ENCODE measurements at places on chromosomes 6 and 20.

DNA sequence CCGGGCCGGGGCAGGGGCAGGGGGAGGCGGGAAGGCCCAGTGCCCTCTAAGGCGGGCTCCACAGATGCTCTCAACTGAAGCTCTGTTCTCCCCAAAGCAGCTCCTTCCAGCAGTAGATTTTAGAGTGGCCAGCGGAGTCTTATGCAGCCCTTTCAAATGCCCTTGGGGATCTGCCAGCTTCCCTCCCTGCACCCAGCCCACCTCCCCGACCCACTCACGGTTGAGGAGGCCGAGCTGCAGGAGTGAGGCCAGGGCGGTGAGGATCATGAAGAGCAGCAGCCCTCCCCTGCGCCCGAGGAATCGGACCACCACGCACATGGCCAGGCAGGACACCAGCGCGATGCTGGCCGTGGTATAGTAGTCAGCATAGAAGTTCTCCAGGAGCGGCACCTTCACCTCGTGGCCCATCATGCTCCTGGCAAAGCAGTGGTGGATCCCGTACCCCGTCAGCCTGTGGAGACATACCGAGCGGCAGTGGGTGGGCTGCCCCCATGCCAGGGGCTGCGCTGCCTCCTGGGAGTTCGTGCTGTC, 28.0 kb downstream of the PSMG4 start:
- no peak for DNase-seq

DNA sequence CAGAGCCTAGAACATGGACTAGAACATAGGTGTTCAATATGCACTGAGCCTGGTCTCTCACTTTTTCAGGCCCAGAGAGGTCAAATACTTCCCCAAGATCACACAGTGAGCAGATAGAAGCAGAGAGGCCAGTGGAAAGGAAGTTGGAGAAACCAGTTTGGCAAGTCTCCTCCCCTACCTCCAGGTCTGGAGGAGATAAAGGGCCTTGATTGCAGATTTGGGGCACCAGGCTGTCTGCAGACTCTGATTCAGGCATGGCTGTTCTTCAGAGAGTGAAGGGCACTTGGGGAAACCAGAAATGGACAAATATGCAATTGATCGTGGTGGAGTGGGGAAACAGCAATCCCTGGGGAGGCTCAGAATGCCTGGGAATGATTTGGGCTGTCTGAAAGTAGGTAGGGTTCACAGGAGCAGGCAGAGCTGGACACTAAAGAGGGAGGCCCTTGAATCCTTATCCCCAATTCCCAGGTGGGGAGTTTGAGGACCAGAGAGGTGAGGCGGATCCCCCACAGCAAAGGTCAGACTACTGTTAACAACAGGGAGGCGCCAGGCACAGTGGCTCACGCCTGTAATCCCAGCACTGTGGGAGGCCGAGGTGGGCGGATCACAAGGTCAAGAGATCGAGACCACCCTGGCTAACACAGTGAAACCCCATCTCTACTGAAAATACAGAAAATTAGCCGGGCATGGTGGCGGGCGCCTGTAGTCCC, 2.3 kb downstream of the PEDS1 start:
- no peak for DNase-seq

DNA sequence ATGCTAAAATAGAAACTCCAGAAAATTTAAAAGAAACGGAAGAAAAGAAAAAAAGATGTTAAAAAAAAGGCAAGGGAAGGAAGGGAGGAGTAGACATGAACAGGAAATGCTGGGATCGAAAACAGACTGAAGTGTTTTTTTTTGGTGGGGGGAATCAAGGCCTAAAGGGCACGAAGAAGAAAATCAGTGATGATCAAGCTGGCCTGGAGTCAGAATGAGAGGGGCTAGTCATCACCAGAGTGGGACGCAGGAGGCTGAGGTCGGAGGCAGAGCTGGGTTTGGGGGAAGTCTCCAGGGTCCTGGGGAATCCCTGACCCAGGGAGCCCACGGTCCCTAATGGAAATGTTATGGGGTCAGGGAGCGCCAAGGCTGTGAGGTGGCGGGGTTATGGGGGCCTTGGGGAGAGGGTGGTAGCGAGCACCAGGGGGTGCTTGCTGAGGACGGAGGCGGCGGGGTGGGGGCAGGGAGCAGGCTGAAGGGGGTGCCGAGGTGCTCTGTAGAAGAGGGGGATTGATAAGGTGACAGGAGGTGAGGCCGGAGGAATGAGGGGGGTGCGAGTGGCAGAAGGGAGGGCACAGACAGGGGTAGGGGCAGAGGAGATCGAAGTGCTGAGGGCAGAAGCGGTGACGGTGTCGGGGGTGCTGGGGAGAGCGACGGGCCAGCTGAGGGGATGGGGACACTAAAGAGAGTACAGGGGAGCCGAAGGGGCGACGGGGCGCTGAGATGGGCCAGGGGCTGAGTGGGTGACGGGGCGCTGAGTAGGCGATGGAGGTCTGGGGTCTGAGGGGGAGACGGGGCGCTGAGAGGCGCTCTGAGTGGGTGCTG, 684 bp downstream of the ZNFX1 start:
- peak; percentile 58 for DNase-seq

GRCh38 chr20:32446301-32447100, 88.4 kb downstream of the ASXL1 start:
- DNase-seq, result no peak

- no peak for DNase-seq
These were observed 10.1 kb downstream of the ALDH5A1 start for GRCh38 chr6:24504649-24505586.

DNA sequence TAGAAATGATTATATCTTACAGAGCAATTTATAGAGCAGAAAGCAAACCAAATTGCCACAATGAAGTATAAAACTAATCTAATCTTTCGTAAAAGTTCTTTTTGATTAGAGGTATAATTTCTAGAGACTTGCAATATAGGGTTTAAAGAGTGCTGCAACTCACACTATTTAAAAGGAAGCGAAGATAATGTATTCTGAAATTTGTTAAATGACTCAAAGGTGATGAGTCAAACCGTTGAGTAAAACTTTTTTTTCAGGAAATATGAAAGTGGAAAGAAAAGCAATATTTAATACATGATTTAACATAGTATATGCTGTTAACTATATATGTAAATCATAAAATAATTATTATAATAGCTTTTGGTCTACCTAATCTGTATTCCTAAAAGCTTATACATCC, 133.6 kb downstream of the SYNE1 start:
- no peak for DNase-seq

- no peak for DNase-seq
These were observed 137.0 kb upstream of the SULF2 start for GRCh38 chr20:47922269-47922668.

DNA sequence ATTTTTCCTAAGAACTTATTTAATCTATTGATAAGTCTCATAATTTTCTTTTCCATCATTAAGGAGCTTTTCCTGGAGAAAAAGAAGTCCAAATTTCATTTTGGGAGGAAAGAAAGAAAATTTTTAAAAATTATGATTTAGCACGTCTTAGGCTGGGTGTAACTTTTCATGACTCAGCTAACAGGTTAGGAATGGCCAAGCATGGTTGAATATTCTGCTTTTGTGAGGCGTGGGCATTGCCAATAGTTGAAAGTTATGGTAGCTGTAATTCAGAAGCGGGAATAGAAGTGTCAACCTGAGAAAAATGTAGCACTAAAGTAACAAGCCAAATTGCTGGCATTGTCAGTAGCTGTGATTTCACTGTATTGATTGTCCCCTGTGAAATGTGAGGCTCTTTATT, 77.2 kb upstream of the ARID1B start:
- no peak for DNase-seq

- no peak for DNase-seq
These were observed 16.1 kb upstream of the ROS1 start for GRCh38 chr6:117441824-117442264.

DNA sequence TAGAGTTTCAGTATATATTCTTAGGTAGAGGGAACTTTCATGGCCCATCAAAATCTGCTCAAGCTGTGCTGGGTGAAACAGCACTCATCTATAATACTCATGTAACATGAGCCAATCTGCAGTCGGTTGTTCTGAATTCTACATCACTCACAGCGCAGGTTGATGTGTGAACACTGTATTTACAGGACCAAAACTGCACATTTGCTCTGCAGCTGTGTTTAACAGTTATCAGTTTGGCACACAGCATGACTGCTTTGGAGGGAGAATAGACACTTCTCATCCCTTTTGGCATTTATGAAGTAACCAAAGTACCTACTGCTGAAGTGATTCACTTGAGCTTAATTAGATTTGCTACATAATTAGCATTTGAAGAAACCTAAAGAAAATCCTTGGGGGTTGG, 225.1 kb downstream of the BCKDHB start:
- DNase-seq, result no peak

GRCh38 chr6:53309059-53309900, 39.5 kb downstream of the ELOVL5 start:
- no peak for DNase-seq

DNA sequence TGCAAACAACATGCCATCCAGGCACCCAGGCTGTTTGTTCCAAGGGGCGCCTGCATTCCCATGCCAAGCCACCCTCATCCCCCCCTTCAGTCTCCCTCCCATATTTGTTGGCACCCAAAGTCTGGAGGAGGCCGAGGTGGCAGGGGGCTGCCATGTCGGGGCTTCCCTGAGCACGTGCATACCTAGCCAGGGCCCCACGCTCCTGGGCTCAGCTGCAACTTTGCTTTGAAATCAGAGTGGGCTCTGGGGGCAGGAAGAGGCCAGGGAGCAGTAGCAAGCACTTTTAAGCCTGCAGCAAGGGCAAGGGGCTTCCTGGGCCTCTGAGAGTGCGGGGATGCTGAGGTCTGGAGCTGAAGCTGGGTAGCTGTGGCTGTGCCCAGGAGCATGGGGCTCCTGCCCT, 655.9 kb upstream of the EYS start:
- no peak for DNase-seq

DNA sequence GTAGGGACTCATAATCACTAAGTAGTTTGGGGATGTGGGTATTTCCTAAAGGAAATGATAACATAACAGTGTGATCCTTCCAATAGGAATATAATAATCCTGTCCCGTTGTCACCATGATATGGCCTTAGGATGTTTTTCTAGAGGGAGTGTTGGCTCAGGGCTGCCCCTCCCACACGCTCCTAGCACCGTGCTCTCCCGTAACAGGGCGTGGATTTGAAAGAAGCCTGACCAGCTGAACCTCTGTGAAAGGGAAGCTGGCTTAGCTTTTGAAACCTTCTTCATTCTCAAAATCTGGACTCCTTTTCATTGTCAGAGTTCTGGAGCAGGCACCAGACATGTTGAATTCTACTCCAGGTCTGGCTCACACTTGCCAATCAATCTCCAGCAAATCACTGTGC, 103.4 kb upstream of the SASH1 start:
- no peak for DNase-seq

GRCh38 chr6:168031411-168031971, 34.0 kb downstream of the KIF25 start:
- DNase-seq, result no peak

DNA sequence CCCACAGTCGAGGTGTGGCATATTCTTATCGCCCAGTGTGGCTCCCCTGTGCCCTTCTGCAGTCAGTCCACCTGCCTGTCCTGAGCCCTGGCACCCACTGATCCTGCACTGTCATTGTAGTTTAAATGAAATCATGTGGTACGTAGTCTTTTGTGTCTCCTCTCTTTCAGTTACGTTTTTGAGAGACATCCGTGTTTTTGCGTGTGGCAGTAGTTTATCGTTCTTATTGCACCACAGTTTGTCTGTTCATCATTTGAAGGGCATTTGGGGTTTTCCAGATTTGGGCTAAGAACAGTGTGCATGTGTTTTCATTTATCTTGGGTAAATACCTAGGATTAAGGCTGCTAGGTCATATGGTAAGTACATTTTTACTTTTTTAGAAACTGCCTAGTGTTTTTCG, 49.3 kb downstream of the SPATA2 start:
- no peak for DNase-seq

DNA sequence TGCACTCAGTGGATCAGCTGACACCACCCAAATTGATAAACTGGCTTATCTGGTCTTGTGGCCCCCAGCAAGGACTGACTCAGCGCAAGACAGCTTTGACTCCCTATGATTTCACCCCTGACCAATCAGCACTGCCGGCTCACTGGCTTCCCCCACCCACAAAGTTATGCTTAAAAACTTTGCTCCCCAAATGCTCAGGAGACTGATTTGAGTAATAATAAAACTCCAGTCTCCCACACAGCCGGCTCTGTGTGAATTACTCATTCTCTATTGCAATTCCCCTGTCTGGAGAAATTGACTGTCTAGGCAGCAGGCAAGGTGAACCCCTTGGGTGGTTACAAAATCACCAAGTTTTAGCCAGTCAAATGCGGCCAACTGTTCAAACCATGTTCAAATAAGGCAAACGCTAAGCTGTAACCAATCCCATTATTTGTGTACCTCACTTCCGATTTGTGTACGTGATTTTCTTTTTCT, 32.5 kb downstream of the SLC22A2 start:
- DNase-seq, result no peak

DNA sequence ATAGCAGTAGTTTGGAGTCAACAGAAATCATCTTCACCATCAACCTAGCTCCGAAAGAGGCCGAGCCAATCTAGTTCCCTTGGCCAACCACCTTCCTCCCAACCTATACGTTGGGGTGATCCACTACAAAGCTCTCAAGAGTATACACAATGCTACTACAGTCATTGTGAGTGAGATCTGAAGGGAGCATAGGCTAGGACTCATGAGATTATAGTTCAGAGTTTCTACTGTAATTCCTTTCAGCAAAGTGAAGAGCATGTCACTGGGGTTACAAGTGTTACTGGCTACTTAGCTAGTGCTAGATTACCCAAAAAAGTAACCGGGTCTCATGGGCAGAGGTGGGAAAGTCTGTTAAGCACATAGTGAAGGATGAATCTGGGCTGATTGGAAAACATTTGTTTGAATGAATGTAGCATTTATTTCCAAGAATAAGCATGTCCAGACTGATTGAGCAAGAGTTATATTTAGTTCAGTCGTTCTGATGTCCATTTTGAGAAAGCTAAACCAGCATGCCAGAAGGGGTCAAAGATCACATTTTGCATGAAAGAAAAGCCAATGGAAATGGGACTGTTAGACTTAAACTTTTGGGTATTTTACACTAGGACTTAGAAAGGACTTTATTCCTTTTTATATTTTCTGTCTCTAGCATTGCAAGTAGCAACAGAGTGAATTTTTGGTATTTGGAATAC, 10.5 kb upstream of the ESR1 start:
- no peak for DNase-seq

DNA sequence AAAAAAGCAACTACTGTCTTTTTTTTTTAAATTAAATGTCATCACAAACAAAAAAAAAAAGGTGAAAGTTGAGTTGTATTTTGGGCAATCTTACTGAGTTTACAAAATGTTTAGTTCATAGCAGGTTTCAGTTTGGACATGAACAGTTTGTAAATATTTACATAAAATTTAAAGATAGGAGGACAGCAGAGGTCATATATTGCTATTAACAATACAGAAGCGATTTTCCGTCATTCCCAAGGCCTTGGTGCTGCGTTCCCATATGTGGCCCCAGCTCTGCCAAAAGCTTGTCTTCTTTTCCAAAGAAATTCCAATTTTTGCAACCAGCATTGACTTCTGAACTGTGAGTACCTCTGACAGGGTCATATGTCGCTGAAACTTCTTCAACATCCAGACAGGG, 5.1 kb downstream of the BACH2 start:
- no peak for DNase-seq

DNA sequence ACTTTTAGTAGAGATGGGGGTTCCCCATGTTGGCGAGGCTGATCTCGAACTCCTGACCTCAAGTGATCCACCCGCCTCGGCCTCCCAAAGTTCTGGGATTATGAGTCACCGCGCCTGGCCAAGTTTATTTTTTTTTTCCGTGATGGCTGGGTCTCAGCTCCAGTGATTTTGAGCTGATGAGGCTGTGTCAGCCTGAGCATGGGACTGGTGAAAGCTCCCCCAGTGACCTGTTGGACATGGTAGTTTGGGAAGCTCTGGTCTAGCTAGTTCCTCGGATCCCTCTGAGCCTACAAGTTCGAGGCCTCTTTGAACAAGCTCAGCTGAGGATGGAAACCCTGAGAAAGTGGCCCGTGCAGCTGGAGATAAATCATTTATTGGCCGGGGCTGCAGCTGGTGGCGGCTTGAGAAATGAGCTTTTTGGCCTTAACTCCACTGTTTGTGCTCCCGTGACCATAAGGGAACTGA, 126.8 kb downstream of the SNX5 start:
- DNase-seq, result no peak
